ENCODE measurements at places on chromosomes 1 and 21.

DNA sequence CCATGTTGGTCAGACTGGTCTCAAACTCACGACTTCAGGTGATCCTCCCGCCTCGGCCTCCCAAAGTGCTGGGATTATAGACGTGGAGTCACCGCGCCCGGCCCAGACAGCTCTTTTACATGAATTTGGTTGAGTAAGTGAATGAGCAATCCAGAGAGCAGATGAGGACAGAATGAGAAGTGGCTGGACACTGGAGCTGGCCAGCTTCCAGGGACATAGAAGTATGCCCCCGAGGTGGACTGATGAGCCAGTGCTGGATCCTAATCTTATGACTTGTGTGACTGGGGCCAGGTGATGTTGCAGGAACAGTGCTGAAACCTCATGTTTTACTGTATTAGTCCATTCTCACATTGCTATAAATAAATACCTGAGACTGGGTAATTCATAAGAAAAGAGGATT, 35.9 kb upstream of the KANK4 start:
- DNase-seq, result no peak

DNA sequence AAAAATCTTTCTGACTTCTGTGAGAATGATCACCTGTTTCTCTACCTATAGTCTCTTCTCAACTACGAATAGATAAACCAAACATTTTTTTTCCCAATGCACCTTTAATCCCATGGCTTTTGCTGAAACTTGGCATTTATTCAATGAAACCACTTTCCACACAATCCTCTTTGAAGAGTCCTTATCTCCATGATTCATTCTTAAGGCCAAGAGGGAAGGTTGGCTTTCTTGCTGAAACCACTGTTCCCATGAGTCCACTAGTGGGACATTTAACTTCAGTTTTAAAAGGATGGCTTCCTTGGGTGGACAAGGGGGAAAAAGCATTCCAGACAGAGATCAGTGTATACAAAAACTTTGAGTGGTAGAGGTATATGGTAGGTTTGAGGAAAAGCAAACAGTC, 73.6 kb downstream of the CRB1 start:
- DNase-seq, result no peak

DNA sequence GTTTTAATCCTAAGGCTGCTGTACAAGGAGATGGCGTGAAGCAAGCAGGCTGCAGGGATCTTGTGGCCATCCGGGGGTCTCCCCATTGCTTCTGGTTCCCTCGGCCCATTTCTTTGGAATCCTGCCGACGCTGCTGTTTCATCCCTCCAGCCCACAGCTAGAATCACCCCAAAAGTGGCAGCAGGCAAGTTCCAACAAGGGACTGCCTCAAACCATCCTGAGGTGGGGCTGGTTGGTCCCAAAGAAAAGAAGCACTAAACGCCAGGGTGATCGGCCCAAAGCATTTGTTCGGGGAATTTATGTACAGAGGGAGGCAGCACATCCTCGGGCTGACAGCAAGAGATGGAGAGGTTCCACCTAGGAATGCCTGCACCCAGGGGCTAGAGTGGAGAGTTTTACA, 4.5 kb upstream of the MIB2 start:
- DNase-seq, result no peak

GRCh38 chr1:201319631-201320030, 36.3 kb downstream of the PKP1 start:
- DNase-seq, result no peak

DNA sequence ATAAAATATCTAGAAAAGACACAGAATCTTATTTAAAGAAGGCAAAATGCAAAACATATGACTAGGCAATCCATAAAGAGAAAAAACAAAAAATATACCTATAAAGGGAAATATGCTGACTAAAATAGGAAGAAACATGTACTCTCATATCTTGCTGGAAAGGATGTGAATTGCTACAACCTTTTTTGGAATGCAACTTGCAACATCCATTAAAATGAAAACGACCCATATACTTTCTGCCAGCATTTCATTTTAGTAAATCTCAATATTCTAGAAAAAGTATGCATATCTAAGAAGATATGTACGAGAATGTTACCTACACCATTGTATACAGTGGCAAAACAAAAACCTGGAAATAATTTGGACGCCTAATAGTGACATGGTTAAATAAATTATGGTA, 56.6 kb downstream of the EDEM3 start:
- DNase-seq, result no peak

DNA sequence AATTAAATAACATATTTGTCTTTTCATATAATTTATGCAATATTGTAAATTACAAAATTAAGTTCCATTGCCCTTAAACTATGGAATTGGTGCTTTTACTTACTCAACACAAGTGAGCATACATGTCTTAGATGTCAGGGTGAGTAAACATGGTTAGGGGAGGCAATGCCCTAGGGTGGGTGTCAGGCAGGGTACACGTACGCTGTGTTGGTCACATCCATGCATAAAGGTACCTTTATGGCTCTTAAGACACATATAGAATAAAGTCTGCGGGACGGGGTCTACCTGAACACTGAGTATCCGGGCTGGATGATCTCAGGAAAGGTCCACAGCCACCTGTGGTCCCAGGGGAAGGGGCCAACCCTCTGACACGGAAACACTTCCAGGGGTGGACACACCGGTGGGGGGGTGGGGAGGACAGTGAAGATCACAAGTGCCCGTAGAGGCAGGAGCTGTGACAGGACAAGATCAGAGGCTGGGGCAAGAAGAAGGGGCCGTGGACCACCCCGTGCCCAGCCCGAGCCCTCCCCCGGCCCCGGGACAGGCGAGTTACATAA, 720 bp downstream of the LIN9 start:
- no peak for DNase-seq

DNA sequence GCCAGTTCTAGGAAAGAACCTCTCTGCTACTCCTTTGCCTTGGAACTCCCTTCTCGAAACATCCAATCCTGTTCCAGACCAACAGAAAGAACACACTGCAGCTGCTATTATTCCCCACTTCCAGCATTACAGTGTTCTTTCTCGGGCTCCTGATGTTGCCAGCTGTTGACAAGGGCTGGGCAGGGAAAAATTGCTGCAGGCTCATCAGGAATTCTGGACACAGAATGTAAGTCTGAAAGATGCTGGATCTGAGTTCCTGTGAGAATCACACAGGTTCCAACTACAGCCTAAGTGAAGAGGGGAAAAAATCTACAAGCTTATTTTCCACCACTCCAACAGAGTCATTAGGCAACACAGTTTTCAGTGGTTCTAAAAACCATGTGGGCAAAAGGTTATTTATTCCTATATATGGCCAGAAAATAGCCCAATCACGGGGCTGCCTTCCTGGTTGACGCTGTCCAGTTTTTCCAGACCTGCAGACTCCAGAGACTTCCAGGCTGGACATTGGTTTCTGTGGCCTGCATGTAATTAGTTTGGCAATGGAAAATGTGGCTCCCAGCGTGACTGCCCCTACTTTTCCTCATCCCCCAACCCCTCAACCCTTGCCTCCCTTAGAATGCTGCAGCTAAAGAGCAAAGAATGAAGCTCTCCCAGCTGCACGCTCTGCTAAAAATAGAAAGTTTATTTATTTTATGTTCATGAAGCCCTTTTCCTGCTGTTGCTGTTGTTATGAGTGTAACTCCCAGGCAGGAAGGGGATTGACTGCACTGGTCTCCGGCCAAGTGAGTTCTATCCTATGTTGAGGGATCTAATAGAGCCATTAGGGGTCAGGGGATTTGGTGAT, 8.3 kb upstream of the KIAA0040 start:
- no peak for DNase-seq

DNA sequence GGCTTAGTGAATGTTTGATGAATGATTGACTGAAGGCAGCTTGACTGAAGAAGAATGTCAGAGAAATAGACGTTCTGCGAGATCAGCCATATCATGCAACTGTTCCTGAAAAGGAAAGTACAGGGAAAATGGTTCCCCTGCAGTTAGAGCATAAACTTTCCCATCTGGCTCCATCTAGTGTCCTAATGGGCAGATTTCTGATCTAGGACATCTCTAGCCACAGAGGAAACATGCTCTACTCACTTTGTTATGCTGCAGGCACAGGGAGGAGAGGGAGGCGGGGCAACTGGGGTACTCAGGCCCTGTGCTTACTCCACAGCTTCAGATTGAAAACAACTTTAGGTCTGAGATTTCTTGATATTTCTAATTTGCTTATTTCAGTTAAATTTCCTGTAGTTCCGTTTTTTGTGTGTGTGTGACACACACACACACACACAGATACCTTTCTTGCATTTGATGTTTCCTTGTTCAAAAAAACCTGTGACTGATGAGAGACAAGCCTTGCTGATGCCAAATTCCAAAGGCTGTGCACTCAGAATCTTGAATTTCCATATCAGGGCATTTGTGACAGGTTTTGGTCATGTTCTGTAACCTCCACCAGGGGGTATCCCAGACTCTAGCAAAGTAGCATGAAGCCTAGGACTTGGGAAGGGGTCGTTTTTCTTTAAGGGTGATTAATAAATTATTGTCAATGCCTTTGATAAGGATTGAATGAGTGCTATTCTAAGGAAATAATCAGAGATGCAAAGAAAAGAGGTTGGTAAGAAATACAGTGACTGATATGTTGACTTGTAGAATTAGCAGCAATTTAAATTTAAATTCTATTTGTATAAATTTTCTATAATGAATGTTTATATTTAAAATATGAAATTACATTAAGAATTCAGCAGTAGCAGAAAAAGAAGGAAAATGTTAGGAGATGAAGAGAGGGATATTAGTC, 139.7 kb upstream of the BEND5 start:
- peak; percentile 35 for DNase-seq

DNA sequence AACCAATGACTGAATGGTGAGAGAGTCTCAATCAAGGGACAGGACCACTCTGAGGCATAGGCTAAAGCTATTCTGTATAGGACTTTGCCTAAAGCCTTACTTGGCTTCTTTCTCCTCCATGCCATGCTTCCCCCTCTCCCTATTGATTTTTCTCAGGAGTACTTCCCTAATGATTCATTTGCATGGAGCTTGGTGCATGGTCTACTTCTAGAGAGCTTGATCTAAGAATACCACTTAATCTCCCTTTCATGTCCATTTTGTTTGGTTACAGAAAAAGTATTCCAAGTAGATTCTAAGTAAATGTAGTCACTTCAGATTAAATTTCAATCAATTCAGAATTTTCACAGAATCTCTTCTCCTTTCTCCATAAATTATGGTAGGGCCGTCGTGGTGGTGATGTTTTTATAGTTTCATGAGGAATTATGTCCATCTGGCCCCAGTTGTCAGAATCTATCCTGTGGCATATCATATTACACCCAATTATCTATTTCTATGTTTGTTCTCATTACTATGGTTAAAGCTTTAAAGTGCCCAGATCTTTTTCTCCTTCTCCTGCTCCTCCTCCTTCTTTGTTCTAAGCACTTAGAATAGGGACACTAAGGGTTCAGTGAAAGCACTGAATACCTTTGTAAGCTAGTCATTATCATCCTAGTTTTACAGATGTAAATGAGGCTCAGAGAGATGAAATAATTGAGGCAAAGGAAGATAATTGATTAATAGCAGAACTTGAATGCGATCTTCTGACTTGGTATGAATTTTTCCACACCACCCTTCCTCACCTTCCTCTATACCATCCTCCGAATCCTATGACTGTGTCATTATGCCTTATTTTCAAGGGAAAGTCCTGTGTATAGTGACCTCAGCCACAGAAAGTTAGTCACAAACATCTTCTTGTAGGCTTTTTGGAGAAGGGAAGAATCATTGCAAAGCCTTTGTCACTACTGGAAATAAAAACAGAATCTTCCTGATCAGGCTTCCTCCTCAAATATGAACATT, 85.6 kb upstream of the ZRANB2 start:
- no peak for DNase-seq

DNA sequence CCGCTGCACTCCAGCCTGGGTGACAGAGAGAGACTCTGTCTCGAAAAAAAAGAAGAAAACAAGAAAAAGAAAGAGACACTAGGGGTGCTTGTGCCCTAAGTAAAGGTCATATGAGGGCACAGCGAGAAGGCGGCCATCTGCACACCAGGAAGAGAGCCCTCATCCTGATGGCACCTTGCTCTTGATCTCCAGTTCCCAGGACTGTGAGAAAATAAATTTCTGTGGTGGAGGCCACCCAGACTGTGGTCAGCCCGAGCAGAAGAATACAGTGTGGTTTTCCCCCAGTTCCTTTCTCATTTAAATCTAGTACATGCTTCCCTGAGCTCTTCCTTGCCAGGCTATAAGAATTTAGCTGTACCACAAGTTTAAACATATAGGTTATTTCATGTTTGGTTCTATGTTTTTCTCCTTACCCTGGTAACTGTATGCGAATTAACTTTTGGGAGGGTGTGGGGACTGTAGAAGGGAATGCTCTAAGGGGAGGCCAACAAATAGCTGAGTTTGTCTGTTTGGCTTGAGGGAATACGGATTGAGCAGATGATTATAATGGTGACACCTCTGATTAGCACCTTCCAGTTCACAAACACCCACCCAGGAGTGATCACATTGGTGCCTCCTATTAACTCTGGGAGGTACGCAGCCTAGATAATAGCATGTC, 119.6 kb upstream of the ERRFI1 start:
- DNase-seq, result no peak

- DNase-seq, result no peak
These were observed 148.6 kb upstream of the ETV3 start for GRCh38 chr1:157286646-157287420.

- DNase-seq, result no peak
These were observed 14.6 kb upstream of the RGS8 start for GRCh38 chr1:182698971-182699370.

DNA sequence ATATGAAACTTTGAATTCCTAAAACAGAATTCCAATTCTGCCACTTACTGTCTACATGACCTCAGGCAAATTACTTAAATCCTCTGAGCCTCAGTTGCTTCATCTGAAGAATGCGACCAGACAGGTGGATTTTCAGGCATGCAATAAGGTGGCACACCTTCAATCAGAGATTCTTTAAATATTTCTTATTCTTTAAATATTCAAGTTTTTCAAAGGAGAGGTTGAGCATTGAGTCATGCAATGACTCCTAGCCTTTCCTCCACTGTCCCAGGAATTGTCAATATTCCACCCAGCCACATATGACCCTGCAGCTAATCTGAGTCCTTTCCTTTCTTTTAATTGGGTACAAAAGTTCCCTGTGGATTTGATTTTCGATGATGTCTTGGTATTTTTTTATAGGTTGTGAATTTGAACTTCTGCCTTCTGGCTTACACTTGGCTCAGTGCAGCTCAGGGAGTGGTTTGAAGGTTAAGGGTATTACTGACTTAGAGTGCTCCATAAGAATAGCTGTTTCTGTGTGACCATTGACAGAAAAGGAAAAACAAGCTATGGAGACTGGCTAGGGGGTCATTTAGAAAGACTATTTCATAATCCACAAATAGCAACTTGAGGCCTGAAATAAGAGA, 52.2 kb upstream of the PRDX6 start:
- no peak for DNase-seq
